ENCODE measurements at places on chromosomes 4 and X.

GRCh38 chr4:44446191-44446590 is 2.4 kb downstream of the KCTD8 start:
- no peak for DNase-seq

- DNase-seq = no peak
These were observed 28.2 kb upstream of the APLN start for GRCh38 chrX:129682979-129683378.

DNA sequence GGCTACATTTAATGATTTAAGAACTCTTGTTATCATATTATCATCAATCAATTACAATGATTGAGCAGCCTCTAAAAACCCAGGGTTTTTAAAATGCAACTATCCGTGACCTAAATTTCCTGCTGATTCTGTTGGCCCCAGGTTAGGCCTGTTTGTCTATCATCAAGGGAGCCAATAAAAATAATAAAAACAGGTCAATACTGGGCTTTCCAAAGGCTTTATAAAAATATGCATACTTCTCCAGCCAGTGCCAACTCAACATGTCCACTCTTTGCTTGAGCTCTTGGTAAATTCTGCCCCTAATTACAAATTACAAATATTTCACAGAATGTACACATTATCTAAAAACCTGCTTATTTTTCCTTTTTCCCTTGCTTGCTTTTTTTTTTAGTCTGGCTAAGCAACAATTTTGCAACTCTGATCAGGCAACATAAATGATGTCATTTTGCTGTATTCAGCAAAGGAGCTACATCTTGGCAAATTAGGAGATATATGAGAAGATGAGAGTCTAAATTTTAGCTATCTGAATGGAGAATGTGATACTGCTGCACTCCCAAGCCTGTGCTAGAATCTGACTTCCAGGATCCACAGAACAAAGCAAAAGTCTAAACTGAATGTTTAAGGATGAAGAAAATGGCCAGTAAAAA is 204.0 kb downstream of the SCFD2 start:
- no peak for DNase-seq

- no peak for DNase-seq
These were observed 38.9 kb downstream of the ATP8A1 start for GRCh38 chr4:42618023-42618422.
